ENCODE measurements at places on chromosomes 16 and 17.
A peak's percentile ranks its signal among the peaks of the same experiment; 100 is the strongest.

DNA sequence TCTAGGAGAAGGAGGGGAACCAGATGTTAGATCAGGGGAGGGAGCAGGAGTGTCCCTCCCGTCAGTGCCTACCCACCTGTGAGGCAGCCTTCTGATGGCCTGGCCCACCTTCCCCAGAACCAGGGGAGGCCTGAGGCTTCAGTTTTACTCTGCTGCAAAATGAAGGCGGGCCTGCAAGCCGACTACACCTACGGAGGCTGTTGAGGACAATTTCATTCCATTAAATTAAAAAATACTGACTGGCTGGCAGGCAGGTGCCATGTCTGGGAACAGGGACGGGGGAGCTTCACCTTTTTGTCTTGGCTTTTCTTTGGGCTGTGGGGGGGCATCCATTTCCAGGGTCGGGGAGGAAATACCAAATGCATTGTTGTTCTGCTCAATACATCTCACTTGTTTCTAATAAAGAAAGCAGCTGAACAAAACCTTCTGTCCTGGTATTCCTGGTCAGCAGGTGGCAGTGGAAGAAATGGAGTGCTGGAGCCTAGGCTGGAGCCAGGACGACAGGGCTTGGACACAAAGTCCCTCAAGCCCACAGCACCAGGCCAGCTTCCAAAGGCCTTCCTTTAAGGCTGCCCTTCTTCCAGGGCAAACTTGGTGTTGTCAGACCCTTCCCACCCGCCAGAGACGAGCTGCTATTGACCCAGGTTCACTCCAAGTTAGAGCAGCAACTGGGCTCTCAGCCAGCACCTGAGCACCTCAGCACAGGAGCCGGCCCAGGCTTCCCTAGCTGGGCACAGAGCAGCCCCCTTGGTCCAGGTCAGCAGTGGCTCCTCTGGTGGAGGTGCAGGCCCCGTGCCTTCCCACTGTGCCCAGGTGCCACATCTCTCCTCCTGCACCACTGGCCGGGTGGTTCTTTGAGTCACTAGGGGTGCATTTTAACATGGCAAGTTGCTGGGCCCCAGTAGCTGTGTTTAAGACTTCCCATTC lies 23.5 kb downstream of the PLCD3 start:
- no peak for DNase-seq

DNA sequence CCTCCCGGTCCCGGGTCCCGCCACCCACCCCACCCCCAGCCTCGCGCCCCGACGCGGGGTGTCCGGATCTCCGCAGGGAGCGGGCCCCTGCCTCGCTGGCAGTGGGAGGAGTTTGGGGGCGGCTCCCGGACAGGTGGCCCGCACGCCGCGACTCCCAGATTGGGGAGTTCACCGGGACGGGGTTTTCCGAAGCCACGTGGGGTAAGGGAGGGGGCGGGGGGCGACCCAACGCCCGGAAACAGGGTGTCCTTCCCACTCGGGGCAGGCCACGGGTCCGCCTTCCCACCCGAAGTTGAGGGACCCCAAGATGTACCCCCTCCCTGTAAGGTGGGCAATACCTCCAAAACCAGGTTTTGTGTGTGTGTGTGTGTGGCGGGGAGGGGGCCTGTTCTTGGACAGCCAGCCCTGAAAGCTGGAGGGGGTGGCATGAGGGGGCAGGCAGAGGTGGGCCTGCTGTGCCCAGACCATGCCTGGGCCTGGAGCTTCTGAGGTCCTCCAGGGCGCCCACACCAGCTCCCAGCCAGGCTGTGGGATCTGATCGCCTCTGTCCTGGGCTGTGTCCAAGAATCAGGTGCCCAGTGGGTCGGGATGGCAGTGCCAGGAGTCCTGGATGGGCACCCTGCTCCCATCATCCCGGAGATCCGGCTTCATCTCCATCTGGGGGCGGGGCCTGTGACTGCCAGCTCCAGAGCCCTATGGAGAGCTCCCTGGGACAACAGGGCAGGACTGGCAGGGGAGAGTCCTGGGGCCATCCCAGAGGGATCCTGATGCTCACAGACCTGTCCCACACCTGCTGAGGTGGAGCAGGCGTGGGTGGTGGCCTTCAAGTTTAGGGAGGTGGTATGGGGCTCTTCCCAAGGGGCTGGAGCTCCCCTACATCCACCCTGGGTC lies 767 bp downstream of the SYNGR2 start:
- peak; percentile 47 for DNase-seq

DNA sequence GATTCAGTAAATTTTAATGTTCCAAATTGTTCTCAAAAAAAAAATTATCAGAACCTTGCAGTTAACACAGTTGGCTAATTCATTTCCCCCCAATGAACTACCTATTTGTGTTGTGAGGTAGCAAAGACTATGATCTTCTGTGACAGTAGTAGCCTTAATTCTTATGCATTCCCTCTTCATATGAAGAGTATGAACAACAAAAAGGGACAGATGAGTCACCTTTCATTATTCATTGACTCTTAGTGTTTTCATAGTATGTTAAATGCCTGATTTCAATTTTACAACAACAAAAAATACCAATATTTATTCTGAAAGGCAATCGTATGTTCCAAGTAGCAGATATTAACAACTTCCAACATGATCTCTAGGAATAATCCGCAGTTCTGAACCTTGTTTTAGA lies 3.6 kb upstream of the SLFN11 start:
- no peak for DNase-seq

DNA sequence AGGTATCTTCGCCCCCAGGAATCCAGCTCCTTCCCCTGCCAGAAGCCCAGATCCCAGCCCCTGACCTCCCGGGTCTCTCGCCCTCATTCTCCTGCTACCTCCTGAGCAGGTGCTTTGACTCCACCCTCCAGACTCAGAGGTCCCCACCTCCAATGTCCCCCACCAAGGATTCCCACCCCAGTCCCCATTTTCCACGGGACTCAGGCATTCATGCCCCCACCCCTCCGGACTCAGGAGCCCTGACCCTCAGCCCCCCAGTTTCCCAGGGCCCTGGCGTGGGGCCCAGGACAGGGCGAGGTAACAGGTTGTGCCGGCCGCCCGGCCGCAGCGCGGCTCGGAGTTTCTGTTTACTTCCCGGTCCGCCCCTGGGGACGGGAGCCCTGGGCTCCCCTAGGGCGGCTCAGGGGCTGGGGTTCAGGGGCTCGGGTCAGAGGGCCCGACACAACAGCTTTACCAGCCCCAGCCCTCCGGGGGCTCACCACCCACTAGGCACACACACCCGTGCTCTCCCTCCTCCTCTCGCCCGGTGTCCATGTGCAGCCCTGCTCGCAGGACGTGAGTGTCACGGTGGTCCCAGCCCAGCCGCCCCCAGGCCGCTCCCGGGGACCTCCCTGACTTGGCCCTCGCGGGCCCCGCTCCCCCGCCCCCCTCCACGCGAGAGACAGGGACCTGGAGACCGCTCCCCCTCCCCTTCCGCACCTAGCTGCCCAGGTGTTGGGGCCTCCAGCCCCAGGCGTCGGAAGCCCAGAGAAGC lies 595 bp downstream of the BICDL2 start:
- DNase-seq, result no peak

GRCh38 chr16:84606081-84606875 lies 11.6 kb downstream of the COTL1 start:
- DNase-seq, result no peak

DNA sequence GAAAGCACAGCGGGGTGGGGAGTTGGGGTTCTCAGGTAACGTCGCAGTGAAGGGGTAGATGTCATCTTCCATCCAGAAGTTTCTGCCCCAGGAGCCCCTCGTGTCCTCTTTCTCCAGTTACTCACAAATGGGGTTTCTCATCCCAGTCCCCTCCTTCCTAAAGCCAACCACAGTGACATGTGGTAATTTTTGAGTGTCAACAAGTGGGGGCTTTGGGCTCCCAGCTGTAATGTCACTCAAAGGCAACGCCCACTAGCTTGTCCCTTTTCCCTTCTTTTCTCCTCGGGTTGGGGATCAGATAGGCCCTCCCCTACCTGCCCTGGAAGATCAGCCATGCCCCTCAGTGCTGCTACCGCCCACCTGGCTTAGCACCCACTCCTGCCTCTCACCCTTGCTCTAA lies 14.4 kb downstream of the IRX5 start:
- no peak for DNase-seq

- no peak for DNase-seq
Measured at GRCh38 chr17:13420878-13421277, 180.9 kb downstream of the HS3ST3A1 start.

- DNase-seq, result no peak
Measured at GRCh38 chr17:62126292-62126691, 61.2 kb upstream of the MED13 start.

- DNase-seq, result peak; percentile 81
Measured at GRCh38 chr17:76385892-76386786, 1.7 kb downstream of the SPHK1 start.

DNA sequence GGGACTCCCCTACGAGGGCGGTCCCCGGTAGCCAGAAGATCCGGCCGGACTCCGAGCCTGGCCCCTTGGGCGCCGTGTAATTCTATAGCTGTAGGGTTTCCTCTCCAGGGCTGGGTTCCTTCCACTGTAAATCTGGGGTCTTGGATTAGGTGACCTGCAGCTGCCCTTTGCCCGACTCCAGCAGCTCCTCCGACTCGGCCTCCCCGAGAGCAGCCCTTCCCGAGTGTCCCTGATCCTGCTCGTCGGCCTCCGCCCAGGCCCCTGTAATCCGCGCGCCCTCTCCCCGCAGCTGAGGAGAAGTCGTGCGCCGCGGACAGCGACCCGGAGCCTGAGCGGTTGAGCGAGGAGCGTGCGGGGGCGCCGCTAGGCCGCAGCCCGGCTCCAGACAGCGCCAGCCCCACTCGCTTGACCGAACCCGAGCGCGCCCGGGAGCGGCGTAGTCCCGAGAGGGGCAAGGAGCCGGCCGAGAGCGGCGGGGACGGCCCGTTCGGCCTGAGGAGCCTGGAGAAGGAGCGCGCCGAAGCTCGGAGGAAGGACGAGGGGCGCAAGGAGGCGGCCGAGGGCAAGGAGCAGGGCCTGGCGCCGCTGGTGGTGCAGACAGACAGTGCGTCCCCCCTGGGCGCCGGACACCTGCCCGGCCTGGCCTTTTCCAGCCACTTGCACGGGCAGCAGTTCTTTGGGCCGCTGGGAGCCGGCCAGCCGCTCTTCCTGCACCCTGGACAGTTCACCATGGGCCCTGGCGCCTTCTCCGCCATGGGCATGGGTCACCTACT lies 5.5 kb downstream of the TBX2 start:
- DNase-seq, result no peak

DNA sequence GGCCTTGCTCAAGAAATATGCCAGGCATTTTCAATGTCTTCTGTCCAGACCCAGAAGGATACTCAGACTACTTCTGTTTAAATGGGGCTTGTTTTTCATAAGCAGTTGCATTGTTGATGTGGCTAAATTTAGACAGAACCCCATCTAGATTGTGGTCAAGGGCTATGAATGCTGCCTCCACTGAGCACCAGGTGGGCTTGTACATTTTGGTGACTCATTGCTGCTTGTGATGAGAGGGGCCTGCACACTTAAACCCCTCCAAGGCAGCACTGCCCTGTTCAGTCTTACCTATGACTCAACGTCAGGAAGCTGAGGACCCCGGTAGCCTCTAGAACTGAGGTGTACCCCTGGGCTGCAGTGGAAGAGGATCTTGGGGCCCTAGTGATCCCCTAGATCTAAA lies 144.0 kb downstream of the PRKCA start:
- no peak for DNase-seq

- no peak for DNase-seq
Measured at GRCh38 chr17:43702637-43703036, 40.9 kb upstream of the MEOX1 start.

- DNase-seq, result no peak
Measured at GRCh38 chr16:88830258-88830657, 18.5 kb upstream of the APRT start.

- DNase-seq, result peak; percentile 19
Measured at GRCh38 chr16:15897834-15898254, 9.4 kb upstream of the CEP20 start.

DNA sequence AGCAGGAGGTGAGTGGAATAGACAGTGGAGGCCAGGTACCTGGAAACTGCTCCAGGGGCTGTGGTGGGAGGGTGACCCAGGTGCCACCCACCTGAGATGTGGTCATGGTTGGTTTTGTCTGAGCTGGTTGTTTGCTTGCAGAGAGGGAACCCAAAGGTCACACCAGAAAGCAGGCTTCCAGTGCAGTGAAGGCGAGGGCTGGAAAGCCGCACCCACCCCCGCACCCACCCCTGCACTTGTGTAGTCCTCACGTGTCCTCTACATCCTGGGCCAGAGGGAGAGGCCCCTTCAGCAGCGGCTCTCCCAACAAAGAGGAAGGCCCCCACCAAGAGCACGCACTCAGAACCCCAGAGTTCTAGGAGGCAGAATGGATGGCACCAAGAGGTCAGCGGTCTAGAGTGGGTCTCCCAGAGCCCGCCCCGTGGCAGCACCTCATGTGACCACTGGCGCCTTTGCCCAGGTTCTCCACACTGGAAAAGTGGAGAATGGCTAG lies 92.6 kb upstream of the CBX4 start:
- DNase-seq, result no peak

DNA sequence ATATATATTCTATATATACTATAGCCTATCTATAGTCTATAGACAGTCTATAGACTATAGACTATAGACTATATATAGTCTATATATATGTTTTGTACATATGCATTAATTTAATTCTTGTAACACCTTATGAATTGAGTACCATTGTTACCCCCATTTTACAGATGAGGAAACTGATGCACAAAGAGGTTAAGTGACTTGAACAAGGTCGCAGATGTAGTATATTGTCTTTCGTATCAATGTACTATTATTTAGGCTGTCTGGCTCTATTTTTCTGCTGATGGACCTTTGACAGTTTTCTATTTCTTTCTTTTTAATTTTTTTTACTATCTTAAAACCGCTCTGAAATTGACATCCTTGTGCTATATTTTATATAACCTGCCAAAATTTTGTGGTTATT lies 14.6 kb downstream of the LRRC36 start:
- DNase-seq, result no peak

- no peak for DNase-seq
Measured at GRCh38 chr17:7174603-7175326, 4.4 kb downstream of the ASGR1 start.

- no peak for DNase-seq
Measured at GRCh38 chr16:52101246-52101645, 445.7 kb downstream of the TOX3 start.

DNA sequence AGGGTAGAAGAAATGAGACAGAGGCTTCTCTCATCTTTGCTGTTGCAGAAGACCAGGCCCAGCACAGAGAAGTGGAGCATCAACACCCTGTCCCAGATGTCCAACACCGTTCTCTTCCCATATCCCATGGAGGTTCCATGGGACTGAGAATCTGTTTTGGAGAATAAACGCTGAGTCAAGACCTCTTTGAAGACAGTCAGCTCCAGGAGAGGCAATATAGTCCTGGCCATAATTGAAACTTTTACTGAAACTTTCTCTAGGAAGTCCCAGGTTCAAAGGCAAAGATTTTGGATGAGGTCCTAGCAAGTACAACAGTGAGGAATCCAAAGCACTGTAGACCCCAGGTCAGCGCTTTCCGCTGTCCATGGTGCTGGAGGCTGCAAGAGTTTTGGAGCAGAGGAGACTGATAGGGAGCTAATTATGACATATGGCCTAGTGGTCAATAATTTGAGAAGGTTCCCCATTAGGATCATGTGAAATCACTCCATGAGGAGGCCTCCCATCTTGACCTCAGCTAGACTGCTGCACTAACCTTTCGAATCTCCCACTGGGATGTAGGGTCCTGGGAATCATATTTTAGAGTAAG lies 36.0 kb downstream of the OSBPL7 start:
- no peak for DNase-seq

Data from activated CD8-positive, alpha-beta memory T cell treated with anti-CD3 and anti-CD28 coated beads for 48 hours (primary cell).